ENCODE measurements at places on chromosomes 6 and 20.

- no peak for DNase-seq
Measured at GRCh38 chr6:106750142-106750918, 121.0 kb downstream of the QRSL1 start.

GRCh38 chr6:75143191-75143590 lies 62.7 kb downstream of the COL12A1 start:
- DNase-seq: no peak

DNA sequence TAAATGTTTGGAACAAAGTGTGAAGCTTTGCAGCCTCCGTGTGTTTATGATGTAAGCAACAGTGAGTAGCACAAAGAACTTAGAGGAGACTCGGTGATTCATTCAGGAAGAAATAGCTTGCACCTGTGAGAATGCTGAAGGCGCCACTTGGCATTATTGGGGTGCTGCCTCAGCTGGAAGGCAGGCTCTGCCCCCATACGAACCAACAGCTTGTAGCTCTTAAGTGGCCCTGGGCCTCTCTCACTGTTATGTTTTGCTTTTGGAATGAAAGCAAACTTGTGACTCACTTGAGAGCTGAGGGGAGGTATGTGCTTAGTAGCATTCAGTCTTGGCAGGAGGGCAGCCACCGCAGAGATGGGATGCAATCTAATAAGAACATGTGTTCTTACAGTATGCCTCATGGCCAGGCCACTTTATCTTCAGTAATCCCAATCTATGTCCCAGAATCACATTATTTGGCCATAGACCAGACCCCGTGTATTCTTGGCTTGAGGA lies 310.7 kb downstream of the EYA4 start:
- DNase-seq: no peak

- no peak for DNase-seq
Measured at GRCh38 chr20:40763646-40764295, 74.7 kb upstream of the MAFB start.

- DNase-seq: no peak
Measured at GRCh38 chr20:5919626-5920544, 30.4 kb downstream of the TRMT6 start.

- DNase-seq: no peak
Measured at GRCh38 chr6:89351671-89352277, 748 bp downstream of the UBE2J1 start.

DNA sequence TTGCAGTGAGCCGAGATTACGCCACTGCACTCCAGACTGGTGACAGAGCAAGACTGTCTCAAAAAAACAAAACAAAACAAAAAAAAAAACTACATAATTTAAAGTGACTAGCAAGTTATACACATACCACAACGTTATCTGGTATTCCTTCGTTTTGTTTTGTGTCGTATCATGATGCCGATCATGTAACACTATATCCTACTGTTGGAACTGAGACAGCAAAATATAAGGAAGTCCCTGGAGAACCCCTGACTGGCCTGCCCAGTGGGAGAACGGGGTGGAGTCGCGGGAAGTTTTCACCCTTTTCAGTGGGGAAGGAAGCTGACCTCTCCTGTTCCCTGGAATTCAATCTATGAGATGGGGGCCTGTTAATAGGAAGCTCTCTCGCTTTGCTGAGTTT lies 15.1 kb downstream of the SOX4 start:
- no peak for DNase-seq

GRCh38 chr6:99364026-99364425 lies 14.6 kb upstream of the FAXC start:
- no peak for DNase-seq
